ENCODE measurements at places on chromosomes 1 and 21.
A peak's percentile ranks its signal among the peaks of the same experiment; 100 is the strongest.

DNA sequence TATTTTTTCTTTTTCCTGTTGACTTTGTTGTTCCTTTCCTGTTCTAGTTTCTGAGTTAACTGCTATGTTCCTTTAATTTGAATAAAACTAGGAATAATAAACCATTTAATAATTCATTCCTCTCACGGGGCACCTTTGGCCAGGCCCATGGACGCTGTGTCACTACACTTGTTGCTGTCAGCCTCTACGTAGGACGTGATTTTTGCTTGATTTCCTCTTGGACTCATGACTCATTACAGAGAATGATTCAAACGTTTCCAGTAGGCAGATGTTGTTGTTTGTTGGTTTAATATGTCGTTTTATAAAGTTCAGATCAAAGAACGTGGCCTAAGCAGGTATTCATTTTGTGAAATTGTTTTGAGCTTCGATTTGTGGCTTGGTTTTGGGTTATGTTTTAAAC lies 9.1 kb upstream of the SLC19A1 start:
- DNase-seq, result no peak

- DNase-seq, result no peak
These were observed 6.8 kb downstream of the RGS5 start for GRCh38 chr1:163195728-163196448.

DNA sequence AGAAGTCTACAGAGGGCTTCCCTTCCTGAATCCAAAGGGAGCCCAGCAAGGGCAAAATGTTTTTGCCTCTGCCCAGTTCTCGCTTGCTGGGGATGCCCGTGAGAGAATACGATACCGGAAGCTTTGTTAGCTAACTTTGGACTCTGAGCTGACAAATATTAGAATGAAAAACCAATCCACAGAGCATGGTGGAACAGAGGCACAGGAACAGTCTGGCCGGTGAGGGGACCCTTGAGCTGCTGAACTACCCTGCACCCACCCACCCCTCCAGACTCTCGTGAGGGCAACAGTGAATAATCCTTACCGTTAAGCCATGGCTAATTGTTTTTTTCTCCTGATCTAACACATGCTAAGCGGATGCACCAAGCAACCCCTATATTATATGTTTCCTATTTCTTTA lies 76.3 kb upstream of the AKT3 start:
- no peak for DNase-seq

DNA sequence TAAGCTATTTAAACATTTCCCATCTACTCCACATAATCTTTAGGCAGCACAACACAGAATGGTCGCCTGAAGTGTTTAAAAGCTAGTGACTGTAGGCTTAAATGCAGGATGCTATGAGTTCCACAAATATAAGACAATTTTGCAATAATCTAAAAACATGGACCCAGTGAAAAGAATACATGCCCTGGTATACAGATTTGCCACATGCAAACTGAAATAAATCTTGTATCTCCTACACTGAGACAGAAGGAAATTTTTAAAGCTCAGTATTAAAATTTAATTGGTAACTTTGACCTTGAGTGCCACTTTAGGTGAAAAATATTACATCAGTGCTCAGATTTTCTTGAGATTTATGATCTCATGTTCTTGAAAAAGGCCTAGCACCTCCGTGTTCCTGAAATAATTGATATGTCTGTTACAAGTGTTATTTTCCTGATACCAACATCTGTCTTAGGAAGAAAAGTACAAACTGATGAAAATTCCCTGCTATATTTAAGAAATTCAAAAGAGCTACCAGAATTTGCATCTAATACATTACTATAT lies 285.5 kb downstream of the VAV3 start:
- no peak for DNase-seq

- no peak for DNase-seq
These were observed 8.8 kb upstream of the RNF223 start for GRCh38 chr1:1082776-1083415.

DNA sequence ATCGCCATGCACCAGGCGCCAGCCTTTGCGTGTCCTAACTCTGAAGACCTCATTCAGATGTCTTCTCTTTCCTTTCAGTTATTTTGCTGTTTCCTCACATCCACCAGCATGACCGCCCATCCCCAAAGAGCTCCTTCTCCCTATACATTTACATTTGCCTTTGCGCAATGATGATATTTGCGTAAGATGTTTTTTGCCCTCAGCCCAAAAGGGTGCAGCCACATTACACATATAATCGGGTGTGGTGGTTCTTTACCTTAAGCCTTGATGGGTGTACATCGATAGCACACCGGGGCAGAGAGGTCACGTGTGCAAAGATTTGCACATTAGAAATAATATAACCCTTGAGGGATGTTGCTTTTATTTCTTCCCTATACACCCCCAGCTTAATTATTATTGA lies 192.8 kb downstream of the HUNK start:
- DNase-seq, result no peak

- no peak for DNase-seq
These were observed 90.9 kb upstream of the RUNX3 start for GRCh38 chr1:25020851-25021590.

GRCh38 chr1:94592571-94592920 lies 51.0 kb upstream of the F3 start:
- DNase-seq, result no peak

GRCh38 chr1:6127587-6128163 lies 52.4 kb downstream of the CHD5 start:
- DNase-seq, result peak; percentile 29

GRCh38 chr1:91583326-91583755 lies 82.7 kb downstream of the CDC7 start:
- no peak for DNase-seq

DNA sequence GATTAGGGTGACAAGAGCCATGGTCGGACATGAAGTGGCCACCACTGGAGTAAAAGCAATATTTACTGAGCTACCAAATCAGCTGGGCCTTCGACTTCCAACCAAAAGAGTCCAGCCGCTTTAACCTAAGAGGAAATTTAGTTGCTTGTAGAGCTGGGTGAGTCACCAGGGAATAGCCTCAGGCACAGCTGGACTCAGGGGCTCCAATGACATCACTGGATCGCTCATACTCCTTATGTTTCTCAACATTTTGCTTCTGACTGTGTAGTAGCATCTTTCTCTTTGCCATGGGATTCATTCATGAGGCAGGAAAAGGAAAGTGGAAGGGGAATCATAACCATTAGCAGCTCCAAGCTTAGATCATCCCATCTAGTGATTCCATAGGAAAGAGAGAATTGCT lies 664.4 kb downstream of the MATN1 start:
- DNase-seq, result no peak

- no peak for DNase-seq
These were observed 134.7 kb downstream of the DMRTB1 start for GRCh38 chr1:53593758-53594380.

- no peak for DNase-seq
These were observed 22.1 kb downstream of the RGS8 start for GRCh38 chr1:182662121-182662890.

DNA sequence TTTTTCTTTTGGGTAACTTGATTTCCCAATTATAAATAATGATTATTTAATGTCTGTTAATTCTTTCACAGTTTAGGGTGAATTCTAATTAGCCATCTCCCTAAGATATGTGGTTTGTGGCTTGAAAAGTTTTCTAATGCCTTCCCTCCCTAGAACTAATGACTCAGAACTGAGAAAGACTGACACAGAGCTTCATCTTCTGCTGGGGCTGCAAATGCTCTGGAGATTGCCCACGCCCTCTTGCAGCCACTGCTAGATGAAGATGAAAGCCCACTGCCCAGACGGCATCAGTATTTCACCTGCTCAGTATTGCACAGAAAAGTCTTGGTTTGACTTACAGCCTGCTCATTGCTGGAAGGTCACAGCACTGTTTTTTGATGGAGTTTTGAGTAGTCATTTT lies 101.5 kb downstream of the ST6GALNAC3 start:
- DNase-seq, result no peak

DNA sequence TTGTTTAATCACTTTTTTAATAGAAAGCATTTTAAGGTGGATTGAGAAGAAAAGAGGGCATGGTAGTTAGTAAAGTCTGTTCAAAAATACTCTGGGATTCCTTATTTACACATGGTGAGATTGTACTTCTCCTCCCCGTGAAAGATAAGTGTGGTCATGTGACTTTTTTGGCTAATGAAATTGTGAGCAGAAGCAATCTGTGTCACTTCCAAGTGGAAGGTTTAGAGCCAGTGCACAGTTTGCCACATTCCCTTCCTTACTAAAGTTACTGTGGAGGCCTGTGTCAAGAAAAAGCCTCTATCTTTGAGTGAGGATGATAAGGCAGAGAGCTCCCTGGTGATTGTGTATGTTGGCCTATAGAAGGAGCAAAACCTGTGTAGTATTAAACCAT lies 471.3 kb downstream of the OMA1 start:
- no peak for DNase-seq

DNA sequence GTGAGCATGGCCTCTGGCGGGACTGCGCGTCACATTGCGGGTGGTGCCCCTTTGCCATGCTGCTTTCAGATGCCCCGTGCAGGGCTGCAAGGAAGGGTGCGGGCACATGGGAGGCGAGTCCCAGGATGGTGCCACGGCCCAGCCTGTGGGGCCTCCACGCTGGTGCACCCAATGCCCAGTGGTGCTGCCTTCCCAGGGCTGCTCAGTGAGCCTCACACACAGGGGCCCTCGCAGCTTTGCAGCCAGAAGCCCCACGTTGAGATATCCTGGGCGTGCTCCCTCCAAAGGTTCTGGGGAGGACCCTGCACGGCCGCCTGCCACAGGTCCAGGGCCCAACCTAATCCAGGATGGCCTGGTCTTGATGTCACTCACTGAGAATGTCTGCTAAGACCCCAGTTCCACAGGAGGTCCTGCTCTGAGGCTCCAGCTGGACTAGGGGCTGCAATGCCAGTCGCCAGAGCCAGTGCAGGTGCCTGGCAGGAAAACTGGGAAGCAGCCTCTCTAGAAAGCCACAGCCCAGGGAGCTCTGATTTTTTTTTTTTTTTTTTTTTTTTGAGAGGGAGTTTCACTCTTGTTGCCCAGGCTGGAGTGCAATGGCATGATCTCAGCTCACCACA lies 34.1 kb upstream of the PRSS38 start:
- no peak for DNase-seq

GRCh38 chr1:178155481-178156255 lies 61.8 kb downstream of the RASAL2 start:
- DNase-seq, result no peak

GRCh38 chr21:42195378-42196031 lies 23.4 kb upstream of the ABCG1 start:
- DNase-seq, result no peak

DNA sequence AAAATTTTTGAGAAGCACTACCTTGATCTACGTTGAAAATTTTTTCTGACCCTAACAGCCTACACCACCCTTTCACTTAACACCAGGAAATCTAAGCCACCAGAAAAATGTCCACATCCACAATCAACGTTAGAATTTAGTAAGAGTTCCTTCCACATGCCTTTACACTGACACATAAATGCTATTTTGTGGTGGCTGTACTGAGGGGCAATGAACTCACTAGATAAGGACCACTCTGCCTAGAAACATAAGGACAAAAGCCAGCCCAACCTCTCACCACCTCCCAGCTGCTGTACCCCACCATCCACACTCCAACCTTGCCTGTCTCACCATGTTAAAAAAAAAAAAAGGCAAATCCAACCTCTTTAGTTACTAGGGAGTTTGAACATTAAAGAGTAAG lies 29.8 kb downstream of the PARP1 start:
- DNase-seq, result no peak

GRCh38 chr21:39029086-39029755 lies 154.0 kb downstream of the PSMG1 start:
- no peak for DNase-seq

GRCh38 chr21:41631564-41632461 lies 123.9 kb upstream of the TMPRSS2 start:
- no peak for DNase-seq

GRCh38 chr1:111147948-111148347 lies 7.9 kb downstream of the CEPT1 start:
- no peak for DNase-seq

- DNase-seq, result peak; percentile 79
These were observed 20.9 kb upstream of the VPS13D start for GRCh38 chr1:12208764-12209494.

DNA sequence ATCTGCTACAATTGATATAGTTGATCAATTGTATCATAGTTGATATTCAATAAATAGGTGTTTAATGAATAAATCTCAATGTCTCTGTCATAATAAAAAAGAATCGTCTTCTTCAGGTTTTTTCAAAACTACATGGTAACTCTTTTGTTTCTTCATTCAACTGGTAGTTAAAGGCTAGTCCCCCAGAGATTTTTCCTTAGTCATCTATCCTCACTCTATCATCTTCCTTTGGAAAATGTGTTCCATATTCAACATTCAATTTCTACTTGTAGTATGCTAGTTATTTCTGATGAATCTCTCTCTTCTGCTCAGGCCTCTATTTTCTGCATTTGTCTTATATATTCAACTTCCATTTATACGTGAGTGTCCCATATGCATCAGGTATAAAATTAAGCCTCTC lies 558.8 kb downstream of the KCNT2 start:
- DNase-seq, result no peak

- no peak for DNase-seq
These were observed 12.6 kb upstream of the S100B start for GRCh38 chr21:46617267-46618051.

- DNase-seq, result peak; percentile 74
These were observed at the start of gene ELAPOR1 for GRCh38 chr1:109113590-109114341. ELAPOR1 (plus strand) TSS chr1:109114115; CDS start chr1:109114184, 69 bp downstream.

- DNase-seq, result no peak
These were observed 546 bp downstream of the DONSON start for GRCh38 chr21:33587792-33588484.

- no peak for DNase-seq
These were observed 41.4 kb downstream of the CCDC18 start for GRCh38 chr1:93221913-93222312.

GRCh38 chr1:240237305-240237721 lies 145.6 kb downstream of the FMN2 start:
- no peak for DNase-seq

DNA sequence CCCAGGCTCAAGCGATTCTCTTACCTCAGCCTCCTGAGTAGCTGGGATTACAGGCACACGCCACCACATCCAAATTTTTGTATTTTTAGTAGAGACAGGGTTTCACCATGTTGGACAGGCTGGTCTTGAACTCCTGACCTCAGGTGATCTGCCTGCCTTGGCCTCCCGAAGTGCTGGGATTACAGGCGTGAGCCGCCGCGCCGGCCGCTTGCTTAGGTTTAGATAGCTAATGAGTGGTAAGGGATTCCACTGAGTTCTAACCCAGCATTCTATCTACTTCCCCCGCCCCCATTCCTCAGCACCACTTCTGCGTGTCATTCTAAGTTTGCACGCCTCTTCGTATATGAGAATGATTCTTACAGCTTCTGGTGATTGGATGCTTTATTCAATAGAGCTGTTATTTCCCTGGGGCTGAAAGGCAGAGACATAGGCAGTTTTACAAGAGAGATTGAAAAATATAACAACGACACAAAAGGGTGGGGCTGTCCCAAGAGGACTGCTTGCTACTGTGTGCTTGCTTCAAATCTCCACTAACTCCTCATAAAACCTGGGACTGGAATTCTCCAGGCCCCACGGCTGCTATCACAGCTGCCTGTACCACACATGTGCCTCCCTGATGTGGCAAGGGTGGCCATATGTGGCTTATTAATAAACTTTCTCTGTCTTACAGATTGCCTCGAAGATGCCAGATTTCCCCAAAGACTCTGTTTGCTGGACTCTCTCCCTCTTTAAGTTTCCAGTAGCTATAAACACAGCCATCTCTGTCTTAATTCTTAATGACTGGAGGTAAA lies 23.7 kb upstream of the GREM2 start:
- no peak for DNase-seq
